ENCODE measurements at places on chromosomes 7 and 10.
A peak's percentile ranks its signal among the peaks of the same experiment; 100 is the strongest.

GRCh38 chr10:65723525-65723924 is 1202.3 kb upstream of the LRRTM3 start:
- no peak for DNase-seq

DNA sequence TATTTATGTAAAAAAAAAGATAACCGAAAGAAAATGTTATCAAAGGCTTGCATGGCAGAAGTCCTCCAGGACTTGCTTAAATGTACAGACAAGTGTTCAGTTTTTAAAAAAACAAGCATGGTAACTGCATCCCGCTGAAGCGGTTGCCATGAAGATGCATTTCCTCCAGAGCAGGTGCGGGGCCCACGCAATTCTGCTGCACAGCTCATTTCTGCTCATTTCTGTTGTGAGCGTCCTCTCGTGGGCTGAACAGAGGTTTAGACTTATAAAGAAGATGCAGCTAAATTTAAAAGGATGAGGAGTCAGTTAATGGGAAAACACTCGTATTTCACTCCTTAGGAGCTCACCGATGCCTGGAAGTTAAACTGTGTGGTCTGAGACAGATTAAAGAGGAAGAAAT is 247.6 kb downstream of the DNAJB6 start:
- no peak for DNase-seq

- no peak for DNase-seq
Observed at GRCh38 chr7:76244781-76245391, 43.2 kb downstream of the SRRM3 start.

GRCh38 chr7:57205000-57205399 is 72.8 kb upstream of the ZNF479 start:
- DNase-seq = no peak

DNA sequence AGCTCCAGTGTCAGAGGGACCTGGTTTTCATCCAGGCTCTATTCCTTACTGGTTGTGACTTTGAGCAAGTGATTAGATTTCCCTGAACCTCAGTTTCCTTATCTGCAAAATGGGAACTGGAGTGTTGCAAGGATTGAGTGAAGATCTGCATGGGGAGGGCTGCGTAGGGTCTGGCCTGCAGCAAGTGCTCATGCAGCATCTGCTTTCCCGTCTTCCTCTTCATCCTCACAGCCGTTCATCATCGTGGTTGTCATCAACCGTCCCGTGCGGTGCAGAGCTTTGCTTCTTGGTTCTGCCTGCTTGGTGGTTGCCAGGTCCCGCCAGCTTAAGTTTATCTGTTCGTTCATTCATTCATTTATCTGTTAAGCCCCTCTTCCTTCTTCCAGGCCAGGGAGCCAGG is 135.0 kb downstream of the GRK5 start:
- DNase-seq = no peak

DNA sequence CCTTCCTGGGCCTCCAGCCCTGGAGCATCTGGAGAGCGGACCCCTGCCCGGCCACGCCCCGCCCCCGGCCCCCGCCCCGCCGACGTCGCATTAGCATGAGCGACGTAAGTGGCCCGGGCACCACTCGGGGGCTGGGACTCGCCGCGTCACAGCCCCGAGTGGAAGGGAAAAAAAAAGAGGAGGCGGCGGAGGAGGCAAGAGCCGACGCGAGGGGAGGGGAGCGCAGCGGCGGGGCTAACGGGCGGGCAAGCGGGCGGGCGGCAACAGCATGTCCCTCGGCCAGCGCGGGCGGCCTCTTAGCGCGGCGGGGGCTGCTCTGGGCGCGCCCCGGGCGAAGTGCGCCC is at the start of gene SLC18A3:
TSS of gene SLC18A3 (plus strand) at position 197 of the 344 bp plus-strand sequence. CDS start 431 bp downstream, outside the sequence.
- DNase-seq = no peak

GRCh38 chr10:10854725-10855124 is 162.9 kb upstream of the CELF2 start:
- DNase-seq = no peak

- DNase-seq = no peak
Observed at GRCh38 chr10:1569208-1569607, 168.1 kb downstream of the ADARB2 start.

DNA sequence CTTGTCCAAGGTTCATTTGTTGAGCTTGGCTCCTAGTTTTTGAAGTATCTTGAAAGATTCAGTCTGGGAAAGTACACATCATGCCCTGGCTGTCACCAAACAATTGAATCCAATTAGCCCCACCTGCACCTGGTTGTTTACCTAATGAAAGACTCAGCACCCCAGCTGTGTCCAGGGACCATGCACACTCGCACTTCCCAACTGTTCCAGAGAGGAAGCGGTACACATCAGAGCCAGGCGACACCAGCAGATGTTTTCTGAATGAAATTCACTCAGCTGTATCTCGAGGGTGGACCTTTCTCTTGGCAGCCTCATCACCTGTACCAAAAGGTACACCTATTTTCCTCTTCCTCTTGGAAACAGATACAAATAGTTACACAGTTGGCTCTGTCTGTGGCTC is 216.4 kb upstream of the LRGUK start:
- no peak for DNase-seq

DNA sequence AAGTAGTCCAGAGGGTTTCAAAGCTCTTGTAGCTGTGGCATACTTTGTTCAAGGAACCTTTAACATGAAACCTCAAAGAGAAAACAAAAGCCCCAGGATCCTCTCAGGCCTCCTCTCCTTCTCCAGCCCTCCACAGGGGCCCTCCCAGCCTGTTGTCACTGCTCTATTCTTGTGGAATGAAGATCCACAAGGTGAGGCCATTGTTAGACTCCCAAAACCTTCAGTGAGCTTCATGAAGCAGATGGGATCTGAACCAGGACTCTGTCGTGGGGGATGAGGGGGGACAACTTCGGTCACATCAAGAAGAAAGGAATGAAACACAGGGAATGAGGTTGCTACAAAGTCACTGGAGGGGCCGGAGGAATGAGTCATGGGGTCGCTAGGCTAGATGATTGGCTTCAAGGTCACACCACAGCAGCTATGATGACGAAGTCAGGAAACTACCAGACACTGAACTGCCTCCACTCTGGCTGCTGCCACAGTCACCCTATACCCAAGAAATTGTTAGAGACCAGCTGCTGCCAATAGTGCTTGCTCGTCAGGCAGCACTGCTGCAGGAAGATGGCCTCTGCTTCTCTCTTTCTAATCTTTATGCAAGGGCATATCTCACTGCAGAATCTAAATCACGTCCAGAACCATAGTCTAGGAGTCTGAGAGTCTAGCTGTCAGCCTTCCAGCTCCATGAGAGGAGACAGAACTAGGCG is 208.8 kb downstream of the HIBADH start:
- no peak for DNase-seq

DNA sequence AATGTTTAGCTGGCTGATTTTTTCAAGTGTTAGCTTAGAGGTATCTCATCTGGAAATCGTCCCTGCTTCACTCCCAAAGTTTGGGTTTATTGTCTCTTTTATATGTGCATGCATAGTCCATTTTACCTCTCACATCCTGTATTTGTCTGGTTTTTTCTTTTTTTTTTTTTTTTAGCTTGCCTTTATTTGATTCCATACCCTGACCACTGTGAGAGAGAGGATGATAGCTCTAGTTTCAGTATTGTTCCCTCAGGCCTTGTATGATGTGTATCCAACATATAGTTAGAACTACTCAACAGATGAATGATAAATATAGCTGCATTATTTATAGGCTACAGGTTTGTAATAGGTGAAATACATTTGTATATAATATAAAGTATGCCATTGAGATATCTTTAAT is 29.9 kb downstream of the PCGF5 start:
- DNase-seq = no peak

- DNase-seq = no peak
Observed at GRCh38 chr7:80318081-80318480, 183.4 kb downstream of the GNAI1 start.

DNA sequence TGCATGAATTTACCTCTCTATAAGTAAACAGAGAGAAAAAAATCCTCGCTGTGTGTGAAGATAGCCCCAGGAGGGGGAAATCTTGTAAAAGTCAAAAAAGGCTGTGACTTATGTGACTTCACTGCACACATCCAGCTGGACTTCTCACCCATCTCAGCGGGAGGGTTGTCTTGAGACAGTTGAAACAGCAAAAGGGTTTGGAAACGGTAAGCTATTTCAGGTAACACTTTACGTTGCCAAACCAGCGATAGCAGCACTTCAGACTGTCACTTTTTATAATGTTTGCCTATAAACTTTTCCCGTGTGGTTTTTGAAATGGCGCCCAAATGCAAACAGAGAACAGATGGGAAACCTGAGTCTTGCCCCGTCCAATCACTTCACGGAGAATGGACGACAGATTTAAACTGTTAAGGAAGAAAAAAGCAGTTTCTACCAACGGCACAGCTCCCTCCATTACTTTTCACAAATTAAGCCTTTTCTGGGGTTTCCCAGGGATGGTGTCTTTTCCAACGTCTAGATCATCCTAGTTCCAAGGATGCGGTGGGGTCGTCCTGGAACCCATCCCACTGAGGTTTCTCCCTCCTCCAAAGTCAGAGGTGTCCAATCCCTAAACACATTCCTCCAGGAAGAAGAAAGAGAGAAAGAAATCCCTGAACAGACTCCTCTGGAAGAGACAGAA is 25.2 kb downstream of the FGFR2 start:
- no peak for DNase-seq

DNA sequence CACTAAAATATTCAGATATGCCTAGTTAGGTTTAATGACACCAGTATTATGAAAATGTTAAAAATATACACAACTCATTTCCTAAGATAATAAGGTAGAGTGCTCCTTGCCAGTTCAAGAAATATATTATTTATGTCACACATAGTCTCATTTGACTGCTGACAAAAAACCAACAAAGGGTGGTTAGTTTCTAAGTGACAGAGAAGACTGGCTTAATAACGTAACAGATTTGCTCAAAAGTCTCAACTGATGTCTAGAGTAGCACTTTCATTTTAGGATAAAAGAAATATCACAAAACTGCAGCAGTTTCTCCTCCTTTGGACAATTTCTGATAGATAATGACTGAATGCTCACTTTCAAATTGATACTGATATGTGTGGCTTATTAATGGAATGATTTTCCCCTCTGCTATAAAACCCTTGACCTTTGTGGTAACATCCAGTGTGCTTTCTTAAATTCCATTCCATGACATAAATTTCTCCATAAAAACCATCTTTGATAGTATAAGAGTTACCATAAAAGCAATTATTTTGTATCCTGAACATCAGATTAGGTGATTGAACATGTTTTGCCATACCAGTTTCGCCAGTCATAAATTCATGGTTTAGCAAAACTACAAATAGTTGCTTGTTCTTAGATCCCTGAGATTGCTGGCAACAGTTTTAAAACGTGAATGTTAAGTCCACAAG is 94.2 kb downstream of the NRBF2 start:
- no peak for DNase-seq

GRCh38 chr10:119668461-119668860 is 17.3 kb downstream of the BAG3 start:
- no peak for DNase-seq

GRCh38 chr7:123075838-123076467 is 80.5 kb upstream of the TAS2R16 start:
- no peak for DNase-seq

- DNase-seq = no peak
Observed at GRCh38 chr10:117757086-117757720, 214.7 kb downstream of the EMX2 start.

DNA sequence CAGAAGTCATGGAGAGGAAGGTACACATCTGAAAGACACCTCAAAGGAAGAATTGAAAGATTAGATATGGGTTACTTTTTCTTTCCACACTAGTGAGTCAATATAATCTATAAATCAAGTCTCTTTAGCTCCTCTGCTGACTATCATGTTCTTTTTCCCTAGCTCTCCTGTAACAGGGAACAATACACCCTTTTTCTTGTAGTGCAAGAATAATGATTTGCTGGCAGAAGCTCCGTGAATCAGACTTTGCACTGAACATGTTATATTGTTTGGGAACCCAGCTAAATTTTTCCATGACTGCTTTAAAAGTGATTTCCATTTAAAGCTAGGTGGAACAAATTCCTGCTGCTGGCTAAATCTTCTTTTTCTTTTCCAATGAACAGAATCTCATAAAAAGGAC is 756.6 kb upstream of the C7orf33 start:
- no peak for DNase-seq

- DNase-seq = no peak
Observed at GRCh38 chr10:73509695-73510094, 13.9 kb upstream of the PPP3CB start.

GRCh38 chr10:21525367-21526187 is at the start of gene SKIDA1:
Gene SKIDA1, minus strand, starts transcription at chr10:21525682. Its CDS starts 7,860 bp downstream, at chr10:21517822.
- DNase-seq = peak; percentile 48

GRCh38 chr10:93180482-93180931 is 106.8 kb downstream of the CYP26A1 start:
- no peak for DNase-seq

- DNase-seq = no peak
Observed at GRCh38 chr7:129169686-129170440, 18.6 kb upstream of the SMO start.

GRCh38 chr10:67925449-67926005 is 41.1 kb downstream of the SIRT1 start:
- DNase-seq = no peak

DNA sequence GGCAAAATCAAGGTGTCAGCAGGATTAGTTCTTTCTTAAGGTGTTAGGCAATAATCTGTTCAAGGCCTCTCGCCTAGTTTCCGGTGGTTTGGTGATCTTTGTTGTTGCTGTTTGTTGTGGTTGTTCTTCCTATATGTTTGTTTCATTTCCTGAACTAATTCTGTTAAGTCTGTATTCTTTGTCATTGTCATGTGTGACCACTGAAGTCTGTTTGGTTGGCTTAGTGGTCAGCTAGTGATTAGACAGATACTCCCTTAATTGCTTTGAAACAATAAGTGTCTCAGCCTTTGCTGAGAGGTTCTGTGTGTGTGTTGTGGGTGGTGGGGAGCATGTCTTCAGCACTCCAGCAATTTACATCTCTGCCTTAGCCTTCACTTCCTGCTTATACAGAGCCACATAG is 46.0 kb downstream of the ABCC2 start:
- no peak for DNase-seq

- DNase-seq = no peak
Observed at GRCh38 chr7:103651593-103652377, 205.8 kb upstream of the SLC26A5 start.

DNA sequence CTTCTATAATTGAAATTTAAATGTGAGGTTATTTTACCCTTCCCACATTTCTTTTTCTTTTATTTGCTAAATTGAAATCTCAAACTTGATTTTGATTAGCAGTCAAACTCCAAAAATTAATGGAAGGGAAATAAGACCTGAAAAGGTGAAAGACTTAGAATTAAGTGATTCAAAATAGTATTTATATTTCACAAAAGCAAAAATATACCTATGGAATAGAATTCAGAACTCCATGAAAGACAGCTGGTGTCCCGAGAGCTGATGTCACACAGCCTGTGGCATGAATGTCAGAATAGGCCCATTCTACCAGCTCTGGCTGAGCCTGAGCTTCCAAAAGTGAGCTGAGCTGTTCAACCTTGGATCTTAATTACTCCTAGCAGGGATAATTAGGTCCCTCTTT is at the start of gene FAM24A:
TSS of gene FAM24A (plus strand) at position 301 of the 400 bp plus-strand sequence. CDS start 1,025 bp downstream, outside the sequence.
- DNase-seq = no peak

All from epithelial cell of prostate (primary cell).